ENCODE measurements at places on chromosomes 13 and 19.
A peak's percentile ranks its signal among the peaks of the same experiment; 100 is the strongest.

GRCh38 chr13:110965038-110965754 lies 50.3 kb upstream of the ANKRD10 start:
- no peak for DNase-seq

DNA sequence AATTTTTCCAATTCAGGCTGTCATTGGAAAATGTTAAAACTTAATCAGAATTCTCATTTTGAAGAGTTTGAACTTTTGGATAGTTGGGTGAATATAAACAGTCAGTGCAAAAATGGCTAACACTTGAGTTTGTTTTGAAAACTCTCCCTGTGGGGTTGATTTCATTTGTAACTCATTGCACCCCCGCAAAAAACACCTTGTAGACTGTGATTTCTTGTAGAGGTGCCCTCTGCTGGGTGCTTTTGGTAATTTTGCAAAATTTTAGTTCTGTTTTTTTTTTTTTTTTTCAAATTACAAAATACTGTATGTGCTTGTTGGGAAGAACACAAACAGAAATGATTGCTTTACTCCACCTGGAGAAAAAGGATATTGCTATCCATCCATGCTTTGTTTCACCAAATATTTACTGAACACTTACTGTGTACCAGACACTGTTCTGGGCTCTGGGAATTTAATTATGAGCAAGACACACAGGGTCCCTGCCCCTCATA lies 28.2 kb upstream of the GPI start:
- peak; percentile 43 for DNase-seq

GRCh38 chr13:22223411-22223810 lies 552.5 kb downstream of the FGF9 start:
- DNase-seq = no peak

GRCh38 chr19:41910992-41911888 lies 17.0 kb downstream of the ERFL start:
- DNase-seq = no peak

DNA sequence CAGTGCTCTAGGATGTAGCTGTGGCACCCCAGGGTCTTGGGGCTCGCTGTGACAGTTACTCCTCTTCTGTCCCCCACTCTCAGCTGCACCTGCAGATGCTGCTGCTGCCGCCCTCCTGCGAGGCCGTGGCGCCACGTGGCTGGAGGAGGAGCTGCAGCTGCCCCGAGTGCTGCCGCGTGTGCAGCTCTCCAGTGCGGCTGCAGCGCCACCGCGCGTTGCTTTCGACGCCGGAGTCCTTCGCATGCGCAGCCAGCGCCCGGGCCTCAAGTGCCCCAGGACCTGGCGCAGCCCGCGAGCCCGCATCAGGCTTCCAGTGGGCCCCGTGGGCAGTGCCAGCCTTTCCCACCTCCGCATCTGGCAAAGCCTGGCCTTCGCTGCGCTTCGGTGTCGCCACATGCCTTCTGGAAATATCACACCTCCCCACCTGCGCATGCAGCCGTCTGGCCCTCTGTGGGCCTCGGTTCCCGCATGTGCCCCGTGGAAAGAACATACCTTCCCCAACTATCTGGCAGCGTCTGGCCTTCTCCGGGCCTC lies 692 bp upstream of the ZNF580 start:
- peak; percentile 68 for DNase-seq

DNA sequence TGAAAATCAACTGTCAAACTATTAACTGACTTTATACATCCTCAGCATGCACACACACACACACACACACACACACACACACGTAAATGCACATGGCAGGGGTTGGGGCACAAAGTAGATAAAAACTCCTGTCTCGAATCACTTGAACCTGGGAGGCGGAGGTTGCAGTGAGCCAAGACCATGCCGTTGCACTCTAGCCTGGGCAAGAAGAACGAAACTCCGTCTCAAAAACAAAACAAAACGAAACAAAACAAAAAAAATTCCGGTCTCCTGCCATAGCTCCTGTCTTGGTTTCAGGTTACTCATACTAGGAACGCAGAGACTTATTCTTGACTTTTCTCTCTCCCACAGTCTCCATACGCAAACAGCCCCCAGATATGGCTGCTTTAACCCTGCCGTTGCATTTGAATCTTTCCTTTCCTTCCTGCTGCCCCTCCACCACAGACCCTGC lies 148.9 kb downstream of the SHISA2 start:
- no peak for DNase-seq

GRCh38 chr13:98452851-98453843 lies 123.8 kb downstream of the STK24 start:
- peak; percentile 71 for DNase-seq

GRCh38 chr13:110324026-110324749 lies 17.1 kb downstream of the COL4A2 start:
- no peak for DNase-seq

DNA sequence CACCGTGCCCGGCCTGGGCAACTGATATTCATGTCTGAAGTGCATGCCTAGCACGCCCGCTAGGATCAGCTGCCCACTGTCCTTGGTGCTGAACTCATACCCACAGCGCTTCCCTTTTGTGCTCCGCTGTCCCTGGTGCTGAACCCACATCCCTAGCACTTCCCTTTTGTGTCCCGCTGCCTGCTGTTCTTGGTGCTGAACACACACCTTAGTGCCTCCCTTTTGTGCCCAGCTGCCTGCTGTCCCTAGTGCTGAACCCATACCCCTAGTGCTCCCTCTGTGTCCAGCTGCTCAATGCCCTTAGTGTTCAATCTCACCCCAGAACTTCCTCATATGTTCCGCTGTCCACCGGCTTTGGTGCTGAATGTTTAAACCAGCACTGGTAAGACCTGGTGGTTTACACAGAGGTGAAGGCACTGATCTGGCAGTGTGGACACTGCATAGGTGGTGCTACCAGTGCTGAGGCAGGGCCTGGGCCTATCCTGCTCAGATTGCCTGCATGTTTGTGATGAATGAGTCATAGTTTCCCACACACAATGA lies 26.3 kb upstream of the SIGLEC11 start:
- DNase-seq = peak; percentile 86

DNA sequence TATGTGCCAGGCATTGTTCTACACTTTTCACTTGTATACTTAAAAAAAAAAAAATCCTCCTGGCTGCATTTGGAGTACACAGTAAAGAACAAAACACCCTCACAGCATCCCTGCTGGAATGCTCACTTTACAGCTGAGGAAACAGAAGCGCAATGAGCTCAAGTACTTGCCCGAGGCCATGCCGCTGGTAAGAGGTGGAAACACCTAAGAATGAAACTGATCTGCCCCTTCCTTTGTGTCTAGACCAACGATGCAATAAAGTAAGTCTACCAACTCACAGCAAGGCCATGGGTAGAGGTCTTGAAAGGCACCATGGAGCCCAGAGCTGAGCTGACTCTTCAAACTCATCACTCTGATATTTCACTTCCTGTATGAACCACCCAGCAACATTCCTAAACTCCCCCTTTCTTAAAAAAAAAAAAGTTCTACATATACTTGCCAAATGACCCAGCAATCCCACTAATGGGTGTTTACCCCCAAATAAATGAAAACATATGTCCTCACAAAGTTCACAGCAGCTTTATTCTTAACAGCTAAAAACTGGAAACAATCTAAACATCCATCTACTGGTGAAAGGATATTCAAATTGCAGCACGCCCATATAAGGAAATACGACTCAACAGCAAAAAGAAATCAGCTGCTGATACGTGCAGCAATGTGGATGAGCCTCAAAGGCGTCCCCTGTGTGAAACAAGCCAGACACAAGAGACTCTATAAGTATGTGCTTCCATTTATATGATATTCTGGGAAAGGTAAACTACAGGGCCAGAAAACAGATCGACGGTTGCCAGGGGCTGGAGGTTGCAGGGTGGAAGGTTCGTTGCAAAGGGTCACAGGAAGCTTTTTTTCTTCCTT lies 236.6 kb upstream of the MAB21L1 start:
- peak; percentile 95 for DNase-seq

DNA sequence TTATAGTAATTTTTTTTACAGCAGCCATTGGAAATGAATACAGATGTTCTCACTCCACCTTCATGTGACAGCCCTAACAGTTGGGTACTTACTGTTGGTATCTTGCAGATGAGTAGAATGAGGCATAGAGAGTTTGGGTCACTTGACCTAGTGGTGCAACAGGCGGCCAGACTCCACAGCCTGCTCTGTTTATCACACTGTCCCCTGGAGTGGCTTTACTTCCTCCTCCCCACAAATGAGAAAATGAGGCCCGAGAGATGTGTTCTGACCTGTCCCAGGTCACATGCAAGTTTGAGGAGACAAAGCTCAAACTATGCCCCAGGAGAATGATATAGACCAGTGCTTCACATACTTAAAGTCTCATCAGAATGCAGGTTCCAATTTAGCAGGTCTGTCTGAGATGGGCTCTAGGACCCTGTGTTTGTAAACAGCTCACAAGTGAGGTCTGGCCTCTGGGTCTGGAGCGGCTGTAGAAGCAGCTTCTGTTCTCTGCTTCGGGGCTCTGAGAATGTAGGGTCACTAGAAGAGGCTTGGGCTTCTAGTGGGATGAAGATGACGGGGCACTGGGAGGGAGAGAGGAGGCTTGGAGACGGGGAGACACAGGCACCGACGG lies 37.4 kb upstream of the RCBTB2 start:
- no peak for DNase-seq

DNA sequence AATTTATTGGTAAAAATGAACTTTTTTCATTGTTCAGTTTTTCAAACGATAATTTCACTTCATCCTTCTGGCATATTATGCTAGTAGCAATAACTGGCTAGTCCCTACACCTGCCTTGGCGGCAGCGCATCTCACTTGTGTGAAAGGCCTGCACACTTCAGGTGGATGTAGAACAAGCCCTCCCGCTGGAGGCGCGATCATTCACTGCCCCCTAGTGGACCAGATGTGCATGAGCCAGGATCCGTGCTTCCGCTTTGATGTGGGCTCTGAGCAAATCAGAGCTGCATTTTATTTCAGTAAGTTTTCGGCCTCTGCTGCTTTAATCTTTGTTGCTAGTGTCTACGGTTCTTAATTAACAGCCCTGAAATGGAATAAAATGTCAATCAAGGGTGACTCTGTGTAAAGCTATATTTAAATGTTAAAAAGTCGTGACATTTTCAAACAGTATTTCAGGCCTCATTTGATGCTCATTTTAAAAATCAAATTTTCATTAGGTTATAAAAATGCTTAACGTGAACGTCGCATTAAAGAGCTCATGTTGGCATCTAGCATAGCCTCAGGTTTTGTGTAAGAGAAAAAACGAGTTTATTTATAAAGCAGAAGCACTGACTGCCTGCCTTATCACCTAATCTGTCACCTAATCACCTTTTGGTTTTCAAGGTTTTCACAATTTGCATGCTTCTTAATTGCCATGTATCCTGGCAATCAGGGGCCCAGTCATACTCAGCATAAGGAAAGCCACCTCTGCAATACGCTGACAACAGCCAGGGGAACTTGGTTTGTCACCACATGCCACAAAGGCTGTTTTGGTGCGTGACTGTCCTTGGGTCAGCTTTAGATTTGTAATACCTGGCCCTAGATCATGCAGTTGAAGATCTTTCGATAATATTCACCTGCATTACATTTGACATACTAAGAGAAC lies 112.2 kb downstream of the TEX26 start:
- peak; percentile 70 for DNase-seq

Data from AG10803 (cell line).